ENCODE measurements at places on chromosomes 5 and 9.

DNA sequence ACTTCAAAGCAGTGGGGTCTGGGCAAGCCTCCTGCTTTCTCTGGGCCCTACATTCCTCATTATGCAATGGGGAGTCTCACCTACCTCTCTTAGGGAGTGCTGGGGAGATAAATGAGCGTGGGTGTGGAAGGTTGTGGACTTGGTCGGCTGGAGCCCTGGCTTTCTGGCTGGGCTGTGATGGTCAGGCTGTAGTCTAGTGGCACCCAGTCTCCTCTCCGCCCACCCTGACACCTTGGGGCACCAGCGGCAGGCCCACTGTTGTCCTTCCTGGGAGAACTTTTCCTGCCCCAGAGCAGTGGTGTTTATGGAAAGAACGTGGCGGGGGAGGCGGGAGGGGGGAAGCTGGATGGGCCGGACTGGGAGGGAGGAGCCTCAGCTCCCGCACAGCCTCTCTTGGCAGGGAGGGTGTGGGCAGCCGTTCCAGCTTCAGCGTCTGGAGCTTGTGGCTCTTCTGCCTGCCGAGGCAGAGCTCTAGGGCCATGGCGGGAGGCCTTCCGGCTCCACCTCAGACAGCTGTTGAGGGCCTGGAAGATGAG lies 4.1 kb downstream of the PTGS1 start:
- DNase-seq, result no peak

- DNase-seq, result no peak
These were observed 201.3 kb upstream of the IL12B start for GRCh38 chr5:159531554-159532105.

GRCh38 chr9:110582156-110582555 lies 2.6 kb upstream of the SVEP1 start:
- no peak for DNase-seq

DNA sequence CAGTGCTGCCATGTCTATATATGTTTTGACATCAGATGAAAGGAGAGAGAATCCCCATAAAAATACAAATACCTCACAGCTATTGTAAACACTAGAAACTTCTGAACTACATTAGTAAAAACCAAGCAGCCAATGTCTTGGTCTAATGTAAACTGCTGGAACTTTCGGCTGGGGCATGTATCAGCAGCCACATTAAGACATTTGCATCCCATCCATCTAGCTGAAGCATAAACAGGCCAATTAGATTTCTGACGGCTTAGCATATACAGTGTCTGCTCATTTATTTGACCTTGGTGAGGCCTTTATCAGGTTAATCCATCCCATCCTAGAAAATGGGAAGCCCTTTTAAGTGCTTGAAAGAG lies 65.7 kb downstream of the PTCH1 start:
- DNase-seq, result no peak

- DNase-seq, result no peak
These were observed 289.5 kb upstream of the MPDZ start for GRCh38 chr9:13568841-13569601.

- DNase-seq, result no peak
These were observed 54.6 kb upstream of the S1PR3 start for GRCh38 chr9:88936668-88937067.

- DNase-seq, result no peak
These were observed 42.3 kb downstream of the PAM start for GRCh38 chr5:102797322-102797884.

DNA sequence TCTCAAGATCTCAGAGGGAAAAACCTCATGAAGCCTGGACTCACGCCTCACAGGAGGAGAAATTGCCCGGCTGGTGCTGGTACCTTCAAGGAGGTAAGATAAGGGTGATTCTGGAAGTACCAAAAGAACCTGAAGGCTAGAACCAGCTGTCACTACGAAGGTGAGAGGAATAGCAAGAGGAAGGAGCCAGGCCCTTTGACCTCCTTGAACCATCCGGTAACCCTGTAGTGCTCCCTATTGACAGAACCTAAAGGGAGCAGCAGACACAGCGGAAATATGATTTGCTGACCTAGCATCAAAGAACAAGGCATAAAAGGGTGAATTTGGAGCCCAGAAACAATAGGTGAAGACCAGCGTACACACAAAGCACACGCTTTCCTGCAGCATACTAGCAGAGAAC lies 92.2 kb downstream of the DOCK8 start:
- peak; percentile 55 for DNase-seq

Data from CD4-positive, alpha-beta T cell treated with Interleukin-4 for 4 hours (primary cell).